ENCODE measurements at places on chromosomes 6 and 20.

GRCh38 chr6:19811397-19812079 is 25.6 kb upstream of the ID4 start:
- no peak for DNase-seq

- DNase-seq = peak; percentile 50
Measured at GRCh38 chr6:30615958-30616810, 859 bp downstream of the PPP1R10 start.

DNA sequence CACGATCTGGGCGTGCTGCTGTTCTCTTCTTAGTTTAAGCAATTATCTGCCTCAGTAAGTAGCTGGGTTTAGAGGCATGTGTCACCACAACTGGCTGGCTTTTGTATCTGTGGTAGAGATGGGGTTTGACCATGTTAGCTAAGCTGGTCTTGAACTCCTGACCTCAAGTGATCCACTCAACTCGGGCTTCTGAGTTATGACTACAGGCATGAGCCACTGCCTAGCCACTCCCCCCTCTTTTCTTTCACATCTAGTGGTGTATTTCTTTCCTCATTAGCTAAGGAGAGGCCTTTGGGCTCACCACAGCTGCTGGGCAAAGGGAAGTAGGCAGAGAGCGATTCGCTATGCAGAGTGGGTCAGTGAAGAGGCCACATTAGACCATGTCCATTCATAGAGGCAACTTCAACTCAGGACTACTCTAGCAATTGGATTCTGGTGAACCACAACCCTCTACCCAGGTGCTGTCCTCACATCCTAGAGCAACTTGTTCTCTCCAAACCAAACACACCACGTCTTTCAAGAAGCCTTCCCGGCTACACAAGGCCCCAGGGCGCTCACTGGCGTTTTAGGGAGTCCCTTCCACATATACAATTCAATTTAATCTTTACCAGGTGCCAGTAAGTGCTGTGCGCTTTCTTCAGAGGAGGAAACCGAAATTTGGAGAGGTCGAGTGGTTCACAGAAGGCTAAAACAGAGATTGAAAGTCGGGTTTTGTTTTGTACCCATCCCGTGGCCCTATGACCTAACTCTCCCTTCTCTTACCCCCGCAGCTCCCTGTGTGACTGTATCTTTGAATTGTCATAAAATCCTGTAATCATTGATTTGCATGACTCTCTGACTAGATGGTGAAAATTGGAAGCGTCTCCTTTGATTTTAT is 26.5 kb upstream of the GFOD1 start:
- DNase-seq = no peak

- no peak for DNase-seq
Measured at GRCh38 chr6:45880676-45881075, 135.0 kb downstream of the CLIC5 start.

- DNase-seq = no peak
Measured at GRCh38 chr6:149380523-149380922, 19.5 kb upstream of the SUMO4 start.

DNA sequence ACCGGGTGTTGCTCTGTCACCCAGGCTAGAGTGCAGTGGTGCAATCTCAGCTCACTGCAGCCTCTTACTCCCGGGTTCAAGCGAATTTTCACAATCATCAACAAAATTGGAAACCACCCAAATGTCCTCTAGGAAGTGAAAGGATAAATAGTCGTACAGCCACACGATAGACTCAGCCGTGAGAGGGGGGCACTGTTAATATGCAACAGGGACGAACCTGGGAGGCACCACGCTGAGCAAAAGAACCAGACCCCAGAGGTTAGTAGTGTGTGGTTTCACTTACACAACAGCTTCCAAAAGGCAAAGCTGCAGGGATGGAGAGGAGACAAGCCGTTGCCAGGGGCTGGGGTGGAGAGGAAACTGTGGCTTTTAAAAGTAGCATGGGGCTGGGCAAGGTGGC is 30.1 kb upstream of the NTSR1 start:
- no peak for DNase-seq

GRCh38 chr6:10578723-10579122 is 57.6 kb downstream of the GCNT2 start:
- no peak for DNase-seq

GRCh38 chr20:63344616-63345327 is 16.4 kb downstream of the CHRNA4 start:
- DNase-seq = no peak
